ENCODE measurements at places on chromosomes 6 and 20. TPM values are rescaled to one million over a fixed set of nuclear protein-coding genes. Genes with fewer than 3 reads are reported as not detected.

DNA sequence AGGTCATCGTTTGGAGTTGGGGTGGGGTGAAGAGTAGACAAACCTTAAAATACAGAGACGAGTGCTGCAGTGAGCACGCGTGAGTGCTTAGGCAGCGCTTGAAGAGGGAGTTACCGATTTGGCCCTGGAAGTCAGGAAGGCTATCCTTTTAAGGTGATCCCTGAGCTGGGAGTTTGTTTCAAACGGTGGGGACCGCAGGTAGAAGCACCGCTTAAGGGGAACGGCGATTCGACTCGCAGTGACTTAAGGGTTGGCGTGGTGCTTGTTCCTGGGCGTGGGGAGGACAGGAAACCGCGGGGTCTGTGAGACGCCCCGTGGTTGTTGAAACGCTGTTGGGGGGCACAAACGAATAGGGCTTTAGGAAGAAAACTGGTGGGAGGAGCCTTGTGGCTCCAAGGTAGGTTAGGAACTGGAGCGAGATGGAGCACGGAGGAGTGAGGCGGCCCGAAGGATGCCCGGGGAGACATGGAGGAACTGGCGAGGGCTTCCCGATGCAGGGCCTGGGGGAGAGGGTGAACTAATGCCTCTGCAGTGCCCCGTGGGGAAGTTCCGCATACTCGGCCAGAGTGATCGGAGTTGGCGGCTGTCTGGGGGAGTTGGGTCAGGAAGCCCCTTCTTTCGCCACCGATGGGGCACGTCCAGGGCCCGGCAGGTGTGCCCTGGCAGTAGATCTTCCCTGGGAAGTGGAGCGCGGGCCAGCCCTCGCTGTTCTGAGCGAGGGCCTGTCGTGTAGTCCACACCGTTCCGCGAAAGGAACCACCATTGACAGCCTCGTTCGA lies 1.3 kb upstream of the CDYL start:
- peak; percentile 47 for DNase-seq
- H3K4me1 ChIP-seq = peaks cover 4% of the 10 kb centered on the region

DNA sequence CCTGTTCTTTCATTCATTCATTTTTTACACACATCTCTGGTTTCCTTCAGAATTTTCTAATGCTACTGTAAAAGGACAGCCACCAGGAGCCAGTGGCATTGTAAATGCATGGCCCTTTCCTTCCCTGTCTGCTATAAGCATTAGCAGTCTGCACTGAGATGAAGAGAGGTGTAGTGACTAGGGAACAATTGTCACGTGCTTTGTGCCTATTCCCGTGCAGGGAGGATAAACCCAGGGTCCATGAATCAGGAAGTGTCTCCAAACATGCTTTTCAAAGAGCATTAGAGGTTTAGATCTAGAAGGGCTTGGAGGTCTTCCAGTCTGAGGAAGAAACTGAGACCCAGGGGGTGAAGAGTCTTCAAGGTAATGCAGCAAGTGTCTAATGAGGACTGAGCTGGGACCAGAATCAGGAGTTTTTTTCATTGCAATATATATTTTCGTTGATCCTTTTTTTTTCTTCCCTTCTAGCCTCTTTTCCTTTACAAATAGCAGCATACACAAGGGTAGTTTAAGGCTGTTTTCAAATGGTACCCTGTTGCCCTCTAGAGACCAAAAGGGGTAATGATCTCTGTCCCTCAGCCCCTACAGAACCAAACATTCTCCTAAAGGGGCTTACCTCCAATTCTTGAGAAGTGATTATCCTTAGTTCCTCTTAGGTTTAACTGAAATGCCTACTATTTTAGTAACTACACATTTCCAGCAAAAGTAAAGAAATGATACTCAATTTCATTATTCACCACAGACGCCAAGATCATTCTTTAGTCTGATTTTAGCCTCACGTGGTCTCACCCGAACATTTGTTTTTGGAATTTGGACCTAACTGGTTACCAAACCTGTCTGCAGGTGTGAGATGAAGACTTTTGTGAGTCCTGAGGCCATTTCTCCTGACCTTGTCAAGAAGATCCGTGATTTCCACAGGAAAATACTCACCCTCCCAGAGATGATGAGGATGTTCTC lies 6.6 kb downstream of the TRIM15 start:
- no peak for DNase-seq
- no peaks in the 10 kb centered on the region for H3K36me3 ChIP-seq
- H3K4me3 ChIP-seq = no peak overlapping the region
- no peak overlapping the region for H3K27ac ChIP-seq
- H3K4me1 ChIP-seq = no peaks in the 10 kb centered on the region

Gene CAGE1
- total RNA-seq = 0.28 TPM

GRCh38 chr20:62404112-62404665 lies 2.9 kb downstream of the CABLES2 start:
- 0 out of 2 replicates have a peak, but pooled peaks cover 4% of the 10 kb centered on the region for H3K36me3 ChIP-seq
- no peaks in the 10 kb centered on the region for H3K4me1 ChIP-seq
- no peaks in the 10 kb centered on the region for H3K27me3 ChIP-seq
- H3K4me3 ChIP-seq = no peak overlapping the region

- DNase-seq = no peak
- no peak overlapping the region for H3K4me3 ChIP-seq
- H3K36me3 ChIP-seq = no peaks in the 10 kb centered on the region
- H3K4me1 ChIP-seq = no peaks in the 10 kb centered on the region
- H3K27me3 ChIP-seq = no peaks in the 10 kb centered on the region
Observed at GRCh38 chr6:89360415-89360999, 8.0 kb upstream of the UBE2J1 start.

Gene CLDN20
- not detected for total RNA-seq
